ENCODE measurements at places on chromosomes 7 and 10.
A peak's percentile ranks its signal among the peaks of the same experiment; 100 is the strongest.

GRCh38 chr7:132906193-132906835, 175.6 kb downstream of the CHCHD3 start:
- no peak for DNase-seq

GRCh38 chr7:80154656-80155333, 20.2 kb downstream of the GNAI1 start:
- DNase-seq: no peak

GRCh38 chr10:124252097-124252715, 158.8 kb upstream of the CHST15 start:
- no peak for DNase-seq

DNA sequence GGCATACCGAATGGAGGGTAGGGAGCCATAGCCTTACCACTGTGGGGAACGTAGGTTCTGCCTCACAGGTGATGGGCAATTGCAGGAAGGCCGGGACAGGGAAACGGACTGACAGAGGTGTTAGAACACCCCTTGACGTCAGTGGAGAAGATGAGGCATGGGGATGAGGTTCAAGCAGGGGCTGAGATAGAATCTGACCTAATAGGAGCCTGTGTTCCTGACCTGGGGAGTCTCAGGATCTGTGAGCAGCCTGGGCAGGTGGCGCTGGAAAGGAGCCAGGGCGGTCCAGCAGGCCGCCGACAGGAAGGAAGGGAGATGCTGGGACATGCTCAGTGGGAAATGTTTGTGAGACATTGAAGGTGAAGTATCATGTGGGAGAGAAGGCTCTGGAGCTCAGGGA, 109.4 kb downstream of the WDFY4 start:
- peak; percentile 76 for DNase-seq

GRCh38 chr7:112757337-112757736, 32.9 kb downstream of the TMEM168 start:
- no peak for DNase-seq

DNA sequence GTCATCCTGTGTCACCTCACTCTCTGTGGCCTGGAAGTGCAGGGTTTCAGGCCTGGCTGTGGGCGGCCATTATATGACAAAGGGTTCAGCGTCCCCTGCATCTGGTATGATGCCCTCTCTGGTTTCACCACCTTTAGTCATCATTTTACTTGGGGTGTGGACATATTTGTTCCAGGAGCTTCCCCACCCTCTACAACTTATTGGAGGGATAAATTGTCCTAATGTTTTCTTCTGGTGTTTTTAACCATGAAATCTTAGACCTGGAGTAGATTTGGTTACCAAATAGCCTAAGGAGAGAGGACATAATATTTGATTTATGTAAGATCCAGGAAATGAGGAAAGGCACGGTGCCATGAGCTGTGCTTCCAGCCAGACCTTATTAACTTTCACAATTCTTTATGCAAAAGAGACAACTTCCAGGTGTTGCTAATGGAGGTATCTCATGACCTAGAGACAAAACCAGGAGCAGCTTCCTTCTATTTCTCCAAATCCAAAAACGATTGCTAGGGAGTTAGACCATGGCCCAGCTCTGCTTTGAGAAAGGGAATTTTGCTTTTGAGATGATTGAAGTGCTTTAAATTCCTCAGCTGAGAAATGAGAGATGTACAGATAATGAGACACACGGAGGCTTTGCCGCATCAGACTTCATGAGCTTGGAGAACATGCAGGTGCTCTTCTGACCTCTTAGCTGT, 20.9 kb downstream of the WBP1L start:
- no peak for DNase-seq

DNA sequence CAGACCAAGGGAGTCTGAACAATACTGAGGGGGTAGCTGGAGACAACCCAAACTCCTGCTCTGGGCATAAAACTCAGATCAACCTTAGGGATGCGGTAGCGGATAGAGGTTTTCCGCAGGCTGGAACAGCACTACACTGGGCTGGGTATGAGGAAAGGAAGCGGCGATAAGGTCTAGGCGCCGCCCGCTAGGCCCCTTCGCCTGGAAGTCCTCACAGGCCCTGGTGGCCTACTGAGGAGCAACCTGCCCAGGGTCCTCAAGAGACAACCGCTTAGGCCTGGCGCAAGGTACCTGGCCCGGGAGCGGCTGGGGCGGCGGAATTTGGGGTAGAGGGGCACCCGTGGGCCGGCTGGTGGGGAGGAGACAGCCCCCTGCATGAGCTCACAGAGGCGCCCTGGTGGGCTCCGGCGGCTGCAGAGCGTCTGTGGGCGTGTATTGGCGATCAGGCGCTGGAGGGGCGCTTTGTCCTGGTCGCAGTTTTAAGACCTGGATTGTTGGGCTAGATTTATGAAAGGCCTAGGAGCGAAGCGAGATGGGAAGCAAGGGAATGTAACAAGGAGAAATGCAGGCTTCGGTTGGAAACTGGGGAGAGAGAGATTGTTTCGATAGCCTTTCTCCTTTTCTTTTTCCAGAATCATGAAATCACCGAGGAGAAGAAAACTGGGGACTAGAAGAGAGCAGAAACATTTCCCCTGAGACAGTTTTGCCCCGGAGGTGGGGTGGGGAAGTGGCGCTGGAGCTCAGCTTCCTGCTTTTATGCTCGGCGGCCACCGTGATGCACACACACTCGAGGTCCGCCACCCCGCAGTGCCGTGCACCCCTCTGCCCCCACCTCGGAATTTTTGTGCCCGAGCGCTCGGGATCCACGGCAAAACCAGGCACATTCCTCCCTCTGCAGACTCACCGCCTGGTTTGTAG, 2.4 kb upstream of the NKX2-3 start:
- DNase-seq: no peak

DNA sequence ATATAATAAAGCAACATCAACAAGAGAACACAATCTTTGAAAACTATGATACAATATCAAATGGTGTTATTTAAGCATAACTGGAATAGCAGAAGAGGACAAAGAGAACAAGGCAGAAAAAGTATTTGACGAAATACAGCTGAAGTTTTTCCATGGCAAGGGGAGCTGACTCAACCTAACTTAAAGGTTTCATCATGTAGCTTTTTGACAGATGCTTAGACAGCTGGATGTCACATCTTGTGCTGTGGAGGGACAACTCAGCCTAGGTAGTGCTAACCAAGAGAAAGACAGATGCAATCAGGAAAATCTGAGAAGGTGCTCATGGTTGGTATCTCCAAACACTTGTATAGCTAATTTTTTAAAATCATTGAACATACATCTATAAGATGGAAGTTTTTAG, 208.2 kb downstream of the TFEC start:
- no peak for DNase-seq

DNA sequence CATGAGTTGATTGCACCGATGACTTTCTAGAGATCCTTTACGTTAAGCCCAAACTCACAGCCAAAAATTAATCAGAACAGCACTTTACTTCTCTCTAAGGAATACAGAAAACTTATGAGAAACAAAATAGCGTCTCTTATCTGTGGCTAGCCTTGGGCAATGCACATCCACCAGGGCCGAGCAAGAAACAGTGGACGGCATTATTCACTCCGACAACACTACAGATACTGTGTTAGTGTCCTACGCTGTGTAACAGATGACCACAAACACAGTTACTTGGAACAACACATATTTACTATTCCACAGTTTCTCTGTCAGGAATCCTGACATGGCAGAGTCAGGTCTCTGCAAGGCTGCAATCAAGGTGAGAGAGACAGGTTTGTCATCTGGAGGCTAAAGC, 598.3 kb upstream of the ADARB2 start:
- no peak for DNase-seq

- DNase-seq: no peak
Observed at GRCh38 chr7:115113776-115114175, 191.9 kb downstream of the MDFIC start.

DNA sequence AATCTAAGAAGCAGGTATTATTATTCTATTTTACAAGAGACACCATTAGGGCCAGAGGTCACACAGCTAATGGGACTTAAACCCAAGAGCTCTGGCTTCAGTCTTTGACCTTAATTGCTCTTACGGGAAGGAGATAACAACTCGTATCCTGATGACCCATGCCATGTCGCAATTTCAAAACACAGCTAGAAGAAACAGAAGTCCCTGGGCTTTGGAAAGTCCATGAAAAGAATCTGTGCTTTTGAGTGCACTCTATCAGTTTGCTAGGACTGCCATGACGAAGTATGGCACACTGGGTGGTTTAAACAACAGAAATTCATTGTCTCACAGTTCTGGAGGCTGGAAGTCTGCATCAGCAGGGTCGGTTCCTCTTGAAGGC, 247.8 kb upstream of the AOAH start:
- no peak for DNase-seq

GRCh38 chr10:44960088-44960460, 472 bp downstream of the RASSF4 start:
- no peak for DNase-seq

DNA sequence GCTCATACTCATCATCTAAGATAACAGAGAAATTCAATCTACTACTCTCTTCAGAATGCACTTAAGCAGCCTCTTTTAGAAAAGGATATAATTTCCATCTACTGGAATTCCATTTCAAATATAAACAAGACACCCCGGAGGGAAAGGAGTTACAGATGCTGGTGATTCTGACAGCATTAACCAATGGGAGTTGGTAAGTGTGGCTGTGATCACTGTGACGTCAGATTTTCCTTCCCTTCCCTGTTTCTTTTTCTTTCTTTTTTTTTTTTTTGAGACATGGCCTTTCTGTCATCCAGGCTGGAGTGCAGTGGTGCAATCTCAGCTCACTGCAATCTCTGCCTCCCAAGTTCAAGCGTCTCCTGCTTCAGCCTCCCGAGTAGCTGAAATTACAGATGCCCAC, 106.6 kb downstream of the ACTR3B start:
- DNase-seq: no peak

- DNase-seq: no peak
Observed at GRCh38 chr7:101996876-101997275, 179.4 kb downstream of the CUX1 start.

DNA sequence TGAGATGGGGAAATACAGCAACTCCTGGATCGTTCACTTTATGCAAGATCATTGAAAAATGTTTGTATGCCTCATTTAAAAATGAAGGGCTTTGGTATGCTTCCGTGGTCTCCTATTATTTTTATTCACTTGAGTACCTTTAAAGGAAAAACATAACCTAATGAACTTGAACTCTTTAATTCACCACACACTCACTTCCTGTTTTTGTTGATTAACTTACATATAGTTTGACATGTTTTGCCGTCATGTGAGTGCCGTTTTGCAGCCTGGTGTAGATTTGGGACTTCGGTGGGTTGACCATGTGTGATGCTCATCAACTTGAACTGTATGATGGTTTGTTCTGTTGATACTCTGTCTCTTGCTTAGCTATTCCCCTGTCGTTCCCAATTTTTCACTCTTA, 28.9 kb downstream of the CASP7 start:
- DNase-seq: no peak

- peak; percentile 2 for DNase-seq
Observed at GRCh38 chr7:38321515-38321944, 48.1 kb upstream of the TARP start.

DNA sequence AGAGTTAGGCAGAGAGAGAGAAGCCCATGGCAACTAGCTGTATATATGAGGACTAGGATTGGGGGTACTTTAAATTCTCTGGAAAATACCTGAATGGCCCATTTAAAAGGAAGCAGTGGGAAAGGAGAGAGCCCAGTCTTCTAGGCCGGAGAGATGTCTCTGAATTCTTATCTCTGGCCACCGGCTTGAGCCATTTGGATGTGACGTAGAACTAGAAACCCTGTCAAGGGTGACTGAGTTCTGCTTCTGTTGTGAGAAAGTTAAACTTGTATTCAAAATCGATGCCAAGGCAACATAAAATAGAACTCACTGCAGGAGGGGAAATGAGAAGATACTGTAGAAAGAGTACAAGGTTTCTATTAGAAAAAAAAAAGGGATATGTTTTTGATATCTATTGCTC, 6.3 kb upstream of the GSTK1 start:
- DNase-seq: no peak

- DNase-seq: peak; percentile 59
Observed at GRCh38 chr7:114081606-114082425, 163.0 kb upstream of the PPP1R3A start.

Data from foreskin keratinocyte (primary cell).